ENCODE measurements at places on chromosomes 2 and 18.

DNA sequence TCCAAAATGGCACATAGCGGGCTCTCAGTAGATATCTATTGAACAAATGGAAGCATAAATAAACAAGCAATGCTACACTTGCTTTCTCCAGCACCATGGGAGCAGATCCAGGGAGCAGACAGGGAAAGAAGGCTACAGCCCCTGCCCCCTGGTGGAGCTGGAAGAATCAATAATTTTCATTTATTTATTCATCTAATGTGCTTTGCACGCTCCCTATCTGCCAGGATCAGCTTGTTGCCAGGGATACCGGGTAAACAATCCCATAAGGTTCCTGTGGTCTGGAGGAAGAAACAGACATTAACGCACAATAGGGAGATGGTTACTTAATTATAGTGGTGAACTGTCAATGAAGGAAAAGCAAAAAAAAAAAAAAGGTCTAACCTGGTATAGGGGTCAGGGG lies 40.1 kb upstream of the CLASP1 start:
- no peak for DNase-seq

GRCh38 chr18:57087644-57088376 lies 59.1 kb upstream of the BOD1L2 start:
- no peak for DNase-seq

DNA sequence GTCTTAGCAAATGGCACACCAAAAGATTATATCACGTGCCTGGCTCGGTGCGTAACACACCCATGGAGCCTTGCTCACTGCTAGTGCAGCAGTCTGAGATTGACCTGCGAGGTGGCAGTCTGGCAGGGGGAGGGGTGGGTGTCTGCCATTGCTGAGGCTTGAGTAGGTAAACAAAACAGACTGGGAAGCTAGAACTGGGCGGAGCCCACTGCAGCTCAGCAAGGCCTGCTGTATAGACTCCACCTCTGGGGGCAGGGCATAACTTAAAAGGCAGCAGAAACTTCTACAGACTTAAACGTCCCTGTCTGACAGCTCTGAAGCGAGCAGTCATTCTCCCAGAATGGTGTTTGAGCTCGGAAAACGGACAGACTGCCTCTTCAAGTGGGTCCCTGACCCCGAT lies 55.9 kb upstream of the FSHR start:
- no peak for DNase-seq

- no peak for DNase-seq
Observed at GRCh38 chr2:16386031-16386430, 279.6 kb downstream of the CYRIA start.

DNA sequence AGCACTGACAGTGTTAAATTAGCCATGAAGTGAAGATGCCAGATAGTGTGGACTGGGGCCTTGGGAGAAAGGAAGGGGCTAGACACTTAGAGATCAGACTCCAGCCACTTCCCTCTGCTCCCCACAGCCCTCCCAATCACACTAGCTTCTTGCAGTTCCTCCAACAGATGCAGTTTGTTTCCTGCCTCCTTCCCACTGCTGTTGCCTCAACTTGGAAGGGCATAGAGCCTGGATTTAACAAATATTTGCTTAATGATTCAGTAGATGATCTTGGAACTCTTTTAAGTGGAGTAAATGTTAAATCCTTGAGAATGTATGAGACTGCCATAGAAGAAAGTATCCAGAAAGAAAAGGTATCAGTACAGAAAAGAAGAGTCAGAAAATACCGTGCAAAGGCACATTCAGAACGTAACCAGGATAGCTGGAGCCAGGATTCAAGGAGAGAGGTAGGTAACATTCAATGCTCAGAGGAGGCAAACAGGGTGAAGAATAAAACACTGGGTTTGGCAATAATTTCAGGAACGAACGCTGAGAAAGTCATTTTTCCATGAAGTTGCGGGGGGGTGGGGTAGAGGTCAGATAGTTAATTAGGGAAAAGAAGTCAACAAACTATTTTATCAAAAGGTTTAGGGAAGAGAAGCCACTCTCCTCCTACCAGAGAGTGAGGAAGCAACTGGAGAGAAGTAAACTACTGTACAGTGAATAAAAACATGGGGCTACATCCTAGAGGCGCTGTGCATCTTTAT lies 1.3 kb upstream of the BZW1 start:
- no peak for DNase-seq

DNA sequence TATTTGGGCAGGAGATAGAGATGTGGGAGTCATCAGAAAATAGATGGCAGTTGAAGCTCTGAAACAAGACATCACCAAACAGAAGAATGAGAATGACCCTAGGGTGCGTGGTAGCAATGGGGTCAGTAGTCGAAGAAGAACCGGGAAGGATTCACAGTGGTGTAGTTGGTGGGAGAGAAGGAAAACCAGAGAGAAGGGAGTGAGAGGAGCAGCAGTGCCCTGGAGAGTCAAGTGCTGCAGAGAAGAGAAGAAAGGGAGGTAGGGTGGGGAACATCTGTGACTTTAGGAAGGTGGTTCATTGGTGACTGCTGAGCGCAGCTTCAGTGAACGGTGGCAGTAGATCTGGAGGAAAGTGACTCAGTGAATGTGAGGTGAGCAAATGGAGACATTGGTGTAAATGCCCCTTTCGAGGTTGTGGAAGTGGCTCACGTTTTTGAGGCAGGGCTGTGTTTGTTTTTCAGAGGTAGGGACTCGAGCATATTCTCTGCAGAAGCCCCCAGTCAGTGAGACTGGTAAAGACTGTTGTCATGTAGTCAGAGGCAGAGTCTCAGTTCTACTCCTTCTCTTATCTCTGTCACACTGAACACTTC lies 36.4 kb downstream of the CDC42EP3 start:
- no peak for DNase-seq

DNA sequence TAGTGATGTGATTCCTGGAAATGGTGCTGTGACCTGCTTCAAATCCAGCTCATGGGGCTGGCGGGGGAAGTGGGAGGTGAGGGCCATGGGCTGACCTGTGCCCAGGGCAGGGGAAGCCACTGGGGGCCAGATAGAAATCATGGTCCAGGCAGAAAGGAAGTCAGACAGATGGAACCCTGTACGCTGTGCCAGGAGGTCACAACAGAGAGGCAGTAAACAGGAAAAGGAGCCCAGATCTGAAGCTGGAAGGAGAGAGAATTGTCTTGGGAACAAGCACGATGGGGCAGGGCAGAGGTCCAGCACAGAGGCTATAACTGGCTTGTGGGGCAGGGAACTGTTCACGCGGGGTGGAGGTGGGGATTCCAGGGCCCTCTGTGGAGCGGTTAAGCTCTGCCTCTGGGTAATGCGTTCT lies 76.0 kb downstream of the RNF144A start:
- no peak for DNase-seq

DNA sequence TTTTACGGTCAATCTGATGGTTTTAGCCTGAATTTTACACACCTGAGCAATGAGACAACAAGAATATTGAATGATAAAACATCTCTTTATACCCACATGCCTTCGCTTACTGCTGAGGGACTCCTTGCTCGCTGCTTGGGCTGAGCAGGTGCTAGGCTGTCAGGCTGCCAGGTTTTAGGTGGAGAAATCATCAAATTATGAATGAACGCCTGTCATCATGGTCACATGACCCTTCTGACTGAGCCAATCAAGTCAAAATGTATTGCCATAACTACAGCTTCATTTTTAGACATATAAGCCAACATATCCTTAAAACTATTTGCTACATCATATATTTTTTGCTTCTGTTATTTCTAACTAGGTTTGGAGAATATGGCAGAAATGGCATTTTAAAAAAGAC lies 274.0 kb downstream of the LNPK start:
- no peak for DNase-seq

- no peak for DNase-seq
Observed at GRCh38 chr2:32780961-32781360, 153.1 kb downstream of the TTC27 start.

DNA sequence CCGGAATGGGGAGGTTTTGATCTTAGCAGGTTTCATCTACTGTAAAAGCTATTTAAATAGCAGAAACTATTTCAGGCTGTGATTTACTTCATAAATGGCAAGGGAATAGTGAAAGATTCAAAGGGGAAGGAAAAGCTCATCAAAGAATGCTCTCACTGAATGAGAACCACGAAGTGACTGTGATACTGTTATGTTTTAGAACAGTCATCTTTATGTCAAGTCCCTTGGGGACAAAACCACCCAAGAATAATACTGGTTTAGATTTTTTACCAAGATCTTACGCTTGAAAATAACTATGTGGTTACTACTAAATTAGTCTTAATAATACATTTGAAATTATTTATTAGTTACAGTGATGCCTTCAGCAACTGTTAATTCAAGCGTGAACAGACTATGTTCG lies 28.1 kb downstream of the FARSB start:
- no peak for DNase-seq

DNA sequence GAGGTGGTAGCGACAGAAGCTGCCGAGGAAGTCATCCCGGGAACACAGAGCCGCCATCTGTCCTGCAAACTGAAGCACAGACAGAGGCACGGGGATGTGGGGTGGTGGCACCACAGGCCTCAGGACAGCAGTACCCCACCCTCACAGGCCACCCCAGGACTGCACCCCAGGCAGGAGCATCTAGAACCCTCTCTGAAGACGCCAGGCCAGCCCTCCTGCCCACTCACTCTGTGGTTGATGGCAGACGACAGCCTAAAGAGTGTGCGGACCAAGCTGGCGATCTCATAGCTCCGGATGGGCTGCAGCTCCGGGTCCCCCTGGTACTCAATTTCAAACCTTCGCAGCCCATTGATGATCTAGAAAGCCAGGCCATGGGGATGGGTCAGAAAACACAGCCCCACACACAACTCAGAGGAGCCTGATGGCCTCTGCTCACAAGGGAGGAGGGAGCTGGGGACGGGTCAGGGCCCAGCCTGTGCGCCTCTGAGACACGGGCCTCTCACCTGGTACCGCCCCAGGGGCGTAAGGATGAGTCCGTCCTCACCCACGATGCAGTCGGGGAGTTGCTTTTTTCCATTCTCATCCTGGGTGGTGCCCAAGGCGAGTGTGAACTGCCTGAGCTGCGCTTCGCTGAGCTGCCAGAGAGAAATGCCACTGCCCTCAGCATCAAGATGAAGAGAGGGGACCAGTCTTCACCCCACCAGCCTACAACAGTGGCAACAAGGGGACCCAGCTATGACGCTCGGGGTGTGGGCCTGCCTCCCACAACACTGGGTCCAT lies 8.1 kb upstream of the CCDC74B start:
- no peak for DNase-seq

DNA sequence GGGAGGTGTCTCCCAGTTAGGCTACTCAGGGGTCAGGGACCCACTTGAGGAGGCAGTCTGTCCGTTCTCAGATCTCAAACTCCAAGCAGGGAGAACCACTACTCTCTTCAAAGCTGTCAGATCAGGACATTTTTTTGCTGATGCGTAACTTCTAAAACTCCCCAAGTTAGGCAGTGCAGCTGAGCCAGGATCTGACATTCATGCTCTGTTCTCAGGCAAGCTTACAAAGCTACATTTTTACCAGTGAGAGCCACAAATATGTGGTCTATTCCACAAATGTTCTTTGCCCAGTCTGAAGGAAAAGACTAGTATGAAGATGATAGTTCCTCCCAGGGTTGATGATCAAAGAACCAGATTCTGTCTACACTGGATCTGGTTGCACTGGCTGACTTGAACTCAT lies 184.1 kb downstream of the MTCL1 start:
- no peak for DNase-seq

DNA sequence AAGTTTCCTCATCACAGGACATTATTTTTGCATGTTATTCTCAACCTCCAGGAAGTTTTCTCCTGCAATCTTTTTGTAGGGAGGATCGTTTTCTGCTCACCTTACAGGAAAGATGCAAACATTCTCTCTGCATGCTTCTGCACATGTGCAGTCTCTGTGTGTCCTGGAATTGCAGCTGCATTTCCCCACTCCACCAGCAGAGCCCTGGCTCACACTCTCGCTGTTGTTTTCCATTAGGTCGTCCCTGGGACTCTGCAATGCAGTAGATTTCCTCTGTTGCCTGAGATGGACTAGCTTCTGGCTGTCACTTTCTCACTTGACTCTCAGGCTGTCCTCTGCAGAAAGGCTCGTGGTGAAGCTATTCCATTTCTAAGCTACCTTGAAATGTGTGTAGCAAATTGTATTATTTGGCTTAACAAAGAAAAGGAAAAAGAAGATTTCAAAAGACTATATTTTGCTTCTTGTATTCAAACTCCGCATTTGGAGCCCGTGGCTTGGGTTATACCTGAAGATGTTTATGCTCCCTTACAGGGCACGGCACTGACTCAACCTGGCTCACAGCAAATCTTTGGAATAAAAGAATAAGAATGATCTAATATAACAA lies 346.7 kb downstream of the RAD51AP2 start:
- DNase-seq, result no peak

- no peak for DNase-seq
Observed at GRCh38 chr2:152242787-152243472, 67.4 kb upstream of the STAM2 start.

DNA sequence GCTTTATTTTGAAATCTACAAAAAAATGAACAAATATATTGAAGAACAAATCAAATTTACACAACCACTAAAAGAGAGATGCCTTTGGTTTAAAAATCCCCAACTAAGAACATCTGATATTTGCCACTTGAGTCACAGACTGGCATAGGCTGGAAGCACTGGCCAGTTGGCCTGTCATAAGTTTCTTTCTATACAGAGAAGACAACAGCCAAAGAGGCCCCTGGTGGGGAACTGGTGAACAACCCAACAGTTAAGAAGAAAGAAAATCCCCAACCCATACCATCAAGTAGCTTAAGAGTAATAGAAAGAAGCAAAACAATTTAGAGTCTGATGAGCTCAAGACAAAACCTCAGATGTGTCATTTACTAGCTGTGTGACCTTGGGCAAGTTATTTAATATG lies 45.5 kb downstream of the OSR1 start:
- no peak for DNase-seq

DNA sequence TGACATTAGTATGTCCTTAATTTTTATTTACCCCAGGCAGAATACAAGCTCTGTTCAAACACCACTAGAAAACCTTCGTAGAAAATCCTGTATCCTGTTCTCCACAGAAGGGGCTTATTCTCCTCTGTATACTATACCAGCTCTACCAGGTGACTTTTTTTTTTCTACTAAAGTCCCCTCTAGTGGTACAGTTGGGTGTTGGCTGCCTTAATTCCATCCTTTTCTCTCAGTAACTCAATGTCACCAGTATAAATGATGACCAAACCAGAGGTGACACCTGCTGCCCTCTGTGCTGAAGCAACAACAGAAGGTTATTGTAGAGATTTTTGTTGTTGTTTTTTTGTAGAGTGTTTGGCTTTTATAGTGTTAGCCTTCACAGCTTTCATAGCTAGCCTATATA lies 1322.0 kb downstream of the LRP1B start:
- no peak for DNase-seq

- DNase-seq, result no peak
Observed at GRCh38 chr2:226426292-226426736, 373.3 kb downstream of the IRS1 start.

DNA sequence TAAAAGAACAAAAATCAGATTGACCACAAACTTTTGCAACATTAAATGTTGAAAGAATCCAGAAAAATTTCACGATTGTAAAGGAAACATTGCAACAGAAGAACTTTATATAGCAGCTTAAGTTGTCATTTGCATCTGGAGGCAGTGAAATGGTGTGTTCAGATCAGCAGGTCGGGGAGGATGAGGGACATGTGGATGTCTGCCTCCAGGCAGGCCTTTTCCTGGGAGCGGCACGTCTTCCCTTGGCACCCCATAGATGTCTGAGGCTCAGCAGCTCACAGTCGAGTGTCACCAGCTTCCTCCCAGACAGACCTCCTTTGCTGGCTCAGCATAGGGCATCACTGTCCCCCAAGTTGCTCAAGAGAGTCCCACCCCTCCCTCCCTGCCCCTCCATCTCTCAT lies 44.3 kb upstream of the ASB1 start:
- DNase-seq, result no peak
